Stimulated activated CD4-positive, alpha-beta T cell treated with anti-CD3 and anti-CD28 coated beads, Interleukin-1b, Interleukin-23, amount 100 ng/mL, for 4 hours (primary cell): ENCODE measurements at places on chromosomes 5 and 9.

DNA sequence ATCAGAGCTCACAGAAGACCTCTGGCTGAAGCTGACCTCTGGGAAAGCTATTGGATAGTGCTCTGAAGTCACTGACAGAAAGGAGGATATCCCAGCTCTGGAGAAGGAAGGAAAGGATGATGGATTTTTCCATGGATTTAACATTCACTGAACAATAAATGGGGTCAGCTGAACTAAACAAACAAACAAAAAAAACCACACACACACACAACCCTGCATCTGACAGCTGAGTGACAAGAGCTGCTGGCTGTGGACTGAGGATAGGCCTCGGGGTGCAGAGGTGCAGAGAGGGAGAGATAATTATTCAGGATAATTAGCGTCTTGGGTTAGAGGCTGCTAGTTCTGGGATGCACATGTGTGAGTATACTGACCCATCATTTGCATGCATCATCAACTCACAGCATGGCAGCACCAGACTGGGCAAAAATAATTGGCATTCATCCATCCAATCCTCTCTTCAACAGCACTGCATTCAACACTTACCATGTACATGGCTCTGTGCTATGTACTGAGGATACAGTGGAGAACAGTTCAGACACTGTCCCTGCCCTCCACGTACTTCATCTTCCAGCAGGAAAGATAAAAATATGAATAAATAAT, 131.4 kb upstream of the TRIM32 start:
- DNase-seq: no peak

GRCh38 chr9:123649909-123650308, 280.0 kb downstream of the DENND1A start:
- DNase-seq: no peak

DNA sequence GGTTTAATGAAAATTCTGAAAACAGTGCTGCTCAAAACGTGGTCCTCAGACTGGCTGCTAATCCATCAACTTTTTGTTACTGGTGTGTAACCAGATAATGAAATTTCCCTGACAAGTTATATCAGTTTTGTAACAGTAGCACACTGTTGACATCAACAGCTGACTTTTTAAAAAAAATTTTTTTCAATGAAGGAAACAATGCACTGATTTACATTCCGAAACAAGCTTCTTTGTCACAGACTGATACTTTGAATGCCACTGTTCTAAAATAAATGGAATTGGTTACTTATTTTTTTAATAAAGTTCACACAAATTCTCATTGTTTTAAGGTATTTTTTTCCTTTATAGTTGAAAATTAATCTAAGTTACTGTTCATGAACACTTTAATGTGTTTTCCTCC, 169.1 kb downstream of the NIPBL start:
- DNase-seq: no peak

GRCh38 chr9:131279196-131279862, 3.0 kb upstream of the FAM78A start:
- DNase-seq: no peak

GRCh38 chr9:104269996-104270963, 176.2 kb downstream of the SMC2 start:
- no peak for DNase-seq

- no peak for DNase-seq
These were observed 120.3 kb upstream of the SLC12A2 start for GRCh38 chr5:127963233-127963632.

- DNase-seq: no peak
These were observed 502.0 kb upstream of the KLF4 start for GRCh38 chr9:107991581-107991980.

- DNase-seq: no peak
These were observed 38.2 kb upstream of the GRAMD2B start for GRCh38 chr5:126384985-126385384.
